ENCODE measurements at places on chromosomes 11 and 22.

DNA sequence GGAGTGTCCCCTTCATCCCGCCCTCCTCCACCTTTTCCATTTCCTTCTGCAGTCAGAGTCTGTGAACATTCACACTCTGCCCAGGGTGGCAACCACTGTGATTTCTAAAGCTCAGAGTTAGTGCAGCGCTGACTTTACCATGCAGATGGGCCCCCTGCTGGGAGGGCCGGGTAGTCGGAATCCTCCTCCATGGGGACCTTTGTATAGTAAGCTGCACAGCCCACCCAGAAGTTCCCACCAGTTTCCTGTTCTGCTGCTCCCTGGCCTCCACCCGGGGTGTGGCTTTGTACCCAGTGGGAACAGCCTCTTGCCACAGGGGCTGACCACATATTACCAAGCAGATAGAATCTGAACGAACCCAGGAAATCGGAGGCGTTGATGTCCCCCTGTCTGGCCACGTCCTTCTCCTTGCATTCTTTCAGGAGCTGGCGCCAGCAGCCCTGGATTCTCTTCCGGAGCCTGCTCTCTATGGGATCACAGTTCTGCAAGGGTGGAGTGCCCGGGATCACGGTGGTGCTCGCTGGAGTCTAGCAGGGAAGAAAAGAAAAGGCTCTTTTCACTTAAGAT is 125.3 kb downstream of the MPPED1 start:
- peak; percentile 32 for DNase-seq

DNA sequence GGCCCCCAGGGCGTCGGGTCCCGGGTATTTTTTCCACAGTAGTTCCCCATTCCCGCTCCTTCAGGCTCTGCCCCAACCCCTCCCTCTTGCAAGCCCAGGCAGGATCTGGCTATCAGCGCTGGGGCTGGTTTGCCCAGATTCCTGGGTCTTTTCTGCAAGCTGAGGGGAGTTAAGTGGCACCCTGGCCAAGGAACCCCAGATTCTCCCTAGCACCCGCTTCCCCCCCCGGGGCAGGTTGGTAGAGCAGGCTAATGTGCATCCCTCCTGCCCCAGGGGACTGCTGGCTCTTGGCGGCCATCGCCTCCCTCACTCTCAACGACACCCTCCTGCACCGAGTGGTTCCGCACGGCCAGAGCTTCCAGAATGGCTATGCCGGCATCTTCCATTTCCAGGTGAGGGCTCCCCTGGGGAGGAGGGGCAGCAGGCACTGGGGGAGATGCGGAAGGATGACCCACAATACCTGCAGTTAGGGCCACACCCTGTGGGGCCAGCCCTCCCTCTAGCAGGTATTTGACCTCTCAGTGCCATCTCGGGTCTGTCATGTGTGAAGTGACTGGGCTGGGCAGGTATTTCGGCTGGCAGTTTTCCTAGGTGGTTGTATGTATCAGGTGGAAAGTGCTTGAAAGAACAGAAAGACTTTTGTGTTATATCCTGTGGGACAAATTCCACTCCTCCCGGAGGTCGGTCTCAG is 1.6 kb downstream of the CAPN1 start:
- DNase-seq: no peak

DNA sequence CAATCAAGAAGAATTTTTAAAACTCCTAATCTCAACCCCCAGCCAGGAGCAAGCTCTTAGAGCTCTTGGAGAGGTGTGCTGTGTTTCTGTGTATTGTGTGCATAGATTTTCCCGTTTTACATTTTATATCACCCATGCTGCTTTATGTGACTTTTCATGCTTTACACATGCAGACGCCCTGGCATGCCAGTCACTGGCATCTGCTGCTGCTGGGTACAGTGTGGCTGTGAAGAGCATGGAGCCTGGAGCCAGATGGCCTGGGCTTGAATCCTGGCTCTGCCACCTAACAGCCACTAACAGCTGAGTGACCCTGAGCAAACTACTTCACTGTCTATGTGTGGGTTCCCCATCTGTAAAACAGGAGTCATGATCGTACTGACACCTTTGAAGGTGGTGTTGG is 23.1 kb downstream of the POLR3H start:
- no peak for DNase-seq

DNA sequence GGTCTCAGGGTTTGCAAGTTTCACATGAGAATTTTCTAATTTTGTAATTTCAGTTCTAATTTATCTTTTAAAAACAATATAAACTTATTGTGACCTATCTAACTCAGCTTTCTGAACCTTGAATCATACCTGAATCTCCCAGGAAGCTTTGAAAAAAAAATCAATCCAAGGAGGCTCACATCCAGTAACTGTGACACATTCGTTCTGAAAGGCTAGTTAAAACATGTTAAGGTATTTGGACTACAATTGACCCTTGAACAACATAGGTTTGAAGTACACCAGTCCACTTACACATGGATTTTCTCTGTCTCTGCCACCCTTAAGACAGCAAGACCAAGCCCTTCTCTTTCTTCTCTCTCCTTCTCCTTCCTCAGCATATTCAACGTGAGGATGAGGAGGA is 40.0 kb downstream of the DDI1 start:
- DNase-seq: no peak

GRCh38 chr11:78039391-78039918 is 16.4 kb upstream of the KCTD14 start:
- DNase-seq: no peak

GRCh38 chr11:71120471-71120896 is 131.9 kb downstream of the SHANK2 start:
- no peak for DNase-seq

- no peak for DNase-seq
Measured at GRCh38 chr11:119505861-119506260, 82.9 kb upstream of the THY1 start.

- DNase-seq: no peak
Measured at GRCh38 chr11:27241311-27242122, 121.5 kb downstream of the CCDC34 start.

DNA sequence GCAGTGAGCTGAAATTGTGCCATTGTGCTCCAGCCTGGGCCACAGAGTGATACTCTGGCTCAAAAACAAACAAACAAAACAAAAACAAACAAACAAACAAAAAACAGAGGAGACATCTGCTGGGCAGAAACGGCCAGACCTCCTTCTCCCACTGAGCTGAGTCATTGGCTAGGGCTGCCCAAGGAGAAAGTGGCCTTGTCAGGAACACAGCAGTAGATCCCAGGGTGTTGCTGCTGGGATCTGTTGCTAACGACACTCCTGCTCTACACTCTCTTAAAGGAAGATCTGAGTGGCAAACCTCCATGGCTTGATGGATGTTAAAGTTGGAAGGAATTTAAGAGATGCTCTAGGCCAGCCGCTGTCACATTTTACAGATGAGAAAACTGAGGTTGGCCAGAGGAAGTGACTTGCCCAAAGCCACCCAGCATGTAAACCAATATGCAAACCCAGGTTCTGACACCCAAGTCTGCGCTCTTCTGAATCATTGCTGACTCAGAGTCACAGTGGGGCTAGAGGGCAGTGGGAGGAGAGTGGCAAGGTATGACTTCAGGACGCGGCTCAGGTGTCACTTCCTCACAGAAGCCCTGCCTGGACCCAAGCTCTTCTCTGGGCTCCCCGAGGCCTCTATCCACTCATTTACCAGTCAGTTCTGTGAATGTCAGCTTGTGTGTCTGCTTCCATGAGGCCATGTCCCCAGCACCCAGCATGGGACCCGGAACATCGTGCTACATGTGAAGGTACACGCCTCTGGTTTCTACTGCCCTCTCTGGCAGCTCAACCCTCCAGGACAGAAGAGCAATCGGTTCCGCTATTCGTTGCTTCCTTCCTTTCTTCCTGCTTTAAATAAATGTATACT is 11.3 kb upstream of the GDPD5 start:
- no peak for DNase-seq

GRCh38 chr11:10784232-10785145 is 24.2 kb downstream of the EIF4G2 start:
- DNase-seq: no peak

DNA sequence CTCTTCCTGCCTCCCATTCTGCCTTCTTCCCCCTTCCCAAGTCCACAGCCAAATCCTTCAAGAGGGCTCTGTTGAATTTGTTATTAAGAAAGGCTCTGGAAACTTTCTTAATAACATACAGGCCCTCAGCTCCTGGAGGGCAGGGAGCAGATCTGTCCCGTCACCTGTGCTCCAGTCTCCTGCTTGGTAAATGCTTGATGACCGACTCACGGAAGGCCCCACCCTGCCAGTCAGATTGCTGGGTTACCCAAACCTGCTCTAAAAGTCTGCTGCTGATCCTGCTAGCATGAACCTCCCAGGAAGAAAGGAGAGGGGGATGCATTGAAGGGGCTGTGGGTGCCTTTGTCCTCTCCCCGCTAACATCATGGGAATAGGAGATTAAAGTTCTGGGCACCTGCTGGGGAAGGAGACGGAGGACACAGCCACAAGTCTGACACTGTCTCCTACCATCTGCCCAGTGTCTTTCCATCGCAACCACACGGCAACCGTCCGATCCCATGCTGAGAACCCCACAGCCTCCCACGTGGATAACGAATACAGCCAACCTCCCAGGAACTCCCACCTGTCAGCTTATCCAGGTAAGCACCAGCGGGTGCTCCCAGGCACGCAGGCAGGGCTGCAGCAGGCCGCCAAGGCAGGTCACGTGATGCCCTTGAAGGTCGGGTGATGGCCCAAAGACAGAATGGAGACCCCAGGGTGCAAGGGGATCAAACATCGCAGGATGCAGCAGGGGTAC is 22.5 kb downstream of the CD5 start:
- no peak for DNase-seq
